ENCODE measurements at places on chromosomes 1 and 21.

GRCh38 chr1:203652724-203653461, 26.3 kb downstream of the ATP2B4 start:
- no peak for DNase-seq

- no peak for DNase-seq
Measured at GRCh38 chr21:33403128-33403785, at the start of gene IFNGR2. IFNGR2 (plus strand) TSS chr21:33403413; CDS start chr21:33403544, 131 bp downstream.

- no peak for DNase-seq
Measured at GRCh38 chr1:164578479-164579200, 19.7 kb downstream of the PBX1 start.

DNA sequence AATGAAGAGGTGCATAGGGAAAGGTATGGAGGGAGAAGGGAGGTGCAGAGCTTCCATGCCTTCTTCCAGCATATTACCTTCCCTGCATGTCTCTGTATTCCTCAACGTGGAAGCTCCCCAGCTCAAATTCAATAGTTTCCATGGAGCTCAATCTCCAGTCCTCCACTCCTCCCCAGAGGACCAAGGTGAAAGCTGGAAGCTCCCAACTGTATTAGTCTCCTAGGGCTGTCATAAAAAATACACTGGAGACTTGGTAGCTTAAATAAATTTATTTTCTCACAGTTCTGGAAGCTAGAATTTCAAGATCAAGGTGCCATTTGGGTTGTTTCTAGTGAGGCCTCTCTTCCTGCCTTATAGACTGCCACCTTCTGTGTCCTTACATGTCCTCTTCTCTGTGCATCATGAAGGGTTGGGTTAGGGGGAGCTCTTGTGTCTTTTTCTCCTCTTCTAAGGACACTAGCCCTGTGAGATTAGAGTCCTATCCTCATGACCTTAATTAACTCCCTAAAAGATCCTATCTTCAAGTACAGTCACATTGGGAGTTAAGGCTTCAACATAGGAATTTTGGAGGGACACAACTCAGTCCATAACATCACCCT, 21.9 kb upstream of the RABGGTB start:
- no peak for DNase-seq

- DNase-seq: no peak
Measured at GRCh38 chr1:33274446-33274845, 18.2 kb downstream of the ZNF362 start.

GRCh38 chr1:162367073-162367472, 9.6 kb downstream of the SPATA46 start:
- no peak for DNase-seq

DNA sequence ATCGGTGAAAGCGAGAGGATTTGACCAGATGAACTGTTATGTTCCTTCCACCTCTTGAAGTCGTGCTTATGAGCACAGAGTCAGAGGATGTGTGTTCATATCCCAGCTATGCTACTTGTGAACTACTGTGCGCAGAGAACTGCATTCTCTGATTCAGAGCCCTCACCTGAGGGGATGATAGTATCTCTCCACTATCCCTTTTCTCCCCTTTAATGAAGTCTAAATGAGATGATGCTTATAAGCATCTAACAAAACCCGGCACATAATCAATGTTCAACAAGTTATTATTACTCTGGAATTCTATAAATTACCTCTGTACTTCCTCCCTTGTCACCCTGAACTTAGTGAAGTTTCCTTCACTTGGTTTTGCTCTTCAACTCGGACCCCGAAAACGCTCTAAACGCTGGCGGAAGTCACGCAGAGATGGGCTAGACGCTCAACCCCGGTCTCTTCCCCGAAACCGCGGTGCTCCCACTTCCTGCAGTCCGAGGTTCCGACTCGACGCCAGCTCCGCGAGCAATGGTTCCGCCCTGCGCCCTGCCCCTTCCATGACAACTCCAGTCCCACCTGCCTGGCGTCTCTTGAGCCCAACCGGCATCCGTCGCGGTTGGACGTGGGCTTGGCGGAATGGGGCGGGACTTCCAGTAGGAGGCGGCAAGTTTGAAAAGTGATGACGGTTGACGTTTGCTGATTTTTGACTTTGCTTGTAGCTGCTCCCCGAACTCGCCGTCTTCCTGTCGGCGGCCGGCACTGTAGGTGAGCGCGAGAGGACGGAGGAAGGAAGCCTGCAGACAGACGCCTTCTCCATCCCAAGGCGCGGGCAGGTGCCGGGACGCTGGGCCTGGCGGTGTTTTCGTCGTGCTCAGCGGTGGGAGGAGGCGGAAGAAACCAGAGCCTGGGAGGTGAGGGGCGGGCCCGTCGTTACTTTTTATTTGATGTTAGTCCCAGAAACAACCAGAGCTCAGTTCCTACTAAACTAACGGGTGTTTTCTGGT, at the start of gene NUF2:
NUF2 (plus strand) TSS at position 644 of the 995 bp plus-strand sequence. CDS start 4,098 bp downstream, outside the sequence.
- DNase-seq: peak; percentile 99

DNA sequence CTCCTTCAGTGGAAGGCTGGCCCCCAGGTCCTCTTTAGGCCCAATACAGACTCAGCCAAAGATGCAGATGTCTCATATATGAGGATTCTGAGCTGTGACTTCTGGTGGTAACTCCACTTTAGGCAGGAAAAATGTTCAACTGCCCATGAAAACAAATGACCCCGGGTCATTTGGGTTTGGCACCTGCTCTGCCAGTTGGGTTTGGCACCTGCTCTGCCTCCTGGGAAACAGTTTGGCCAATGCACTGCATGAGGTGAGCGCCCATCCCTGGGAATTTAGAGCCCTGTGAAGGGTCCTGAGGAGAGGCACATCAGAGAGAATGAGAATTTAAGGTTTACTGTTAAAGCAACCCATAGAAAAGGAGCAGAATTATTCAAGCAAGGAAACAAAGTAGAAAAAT, 45.3 kb downstream of the B3GALT5 start:
- DNase-seq: no peak

DNA sequence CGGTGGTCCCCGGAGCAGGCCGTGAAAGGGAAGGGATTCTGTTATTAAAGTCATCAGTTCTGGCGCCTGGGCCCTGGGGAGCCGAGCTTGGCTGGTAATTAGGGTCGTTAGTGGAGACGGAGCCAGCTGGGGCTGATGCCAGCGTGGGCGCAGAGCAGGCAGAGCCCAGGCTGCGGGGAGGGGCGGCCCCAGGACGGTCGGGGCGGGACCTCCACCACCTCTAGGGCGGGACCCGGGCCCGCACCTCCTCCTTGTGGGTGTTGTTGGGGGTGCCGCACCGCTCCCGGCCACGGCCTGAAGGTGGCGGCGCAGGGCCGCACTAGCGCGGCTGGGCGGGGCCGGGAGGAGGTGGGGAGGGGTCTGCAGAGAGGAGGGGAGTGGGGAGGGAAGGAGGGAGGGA, 470.6 kb downstream of the PTPRU start:
- DNase-seq: no peak

- DNase-seq: no peak
Measured at GRCh38 chr1:221165839-221166500, 286.7 kb downstream of the HLX start.

- DNase-seq: no peak
Measured at GRCh38 chr1:33738976-33739375, 124.9 kb upstream of the HMGB4 start.

All from astrocyte of the cerebellum (primary cell).